ENCODE measurements at places on chromosomes 12 and 14. TPM values are rescaled to one million over a fixed set of nuclear protein-coding genes. Genes with fewer than 3 reads are reported as not detected.

Gene MTA1
- 53.8 TPM for total RNA-seq

Gene HPD
- total RNA-seq: not detected

Gene CLEC9A
- total RNA-seq: 0.30 TPM

Gene OTOGL
- total RNA-seq: under 0.01 TPM
